ENCODE measurements at places on chromosomes 5 and 9. TPM values are rescaled to one million over a fixed set of nuclear protein-coding genes. Genes with fewer than 3 reads are reported as not detected.
A peak's percentile ranks its signal among the peaks of the same experiment; 100 is the strongest.

PHF2 gene
- 18.9 TPM for total RNA-seq

DNA sequence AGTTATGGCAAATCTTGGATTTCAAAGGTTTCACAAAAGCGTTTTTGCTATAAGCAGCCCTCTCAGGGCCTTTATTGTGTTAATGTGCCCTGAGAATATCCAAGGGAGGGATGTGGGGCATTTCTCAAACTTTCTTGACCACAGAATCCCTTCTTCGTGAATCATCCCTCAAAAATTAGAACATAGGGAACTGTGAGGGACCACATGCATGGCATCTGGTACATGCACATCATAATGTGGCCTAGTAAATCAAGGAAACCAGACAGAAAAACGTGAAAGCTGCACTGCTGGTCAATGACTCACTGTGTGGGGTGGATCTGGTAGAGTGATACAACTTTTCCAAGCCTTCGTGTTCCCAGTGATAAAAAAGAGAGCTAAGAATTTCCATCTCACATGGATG lies 22.4 kb downstream of the DDX31 start:
- DNase-seq, result peak; percentile 66
- H3K4me1 ChIP-seq, result no peaks in the 10 kb centered on the region
- H3K27ac ChIP-seq, result peak overlapping the region; percentile 81
- H3K4me3 ChIP-seq, result no peak overlapping the region
- no peaks in the 10 kb centered on the region for H3K27me3 ChIP-seq
- no peaks in the 10 kb centered on the region for H3K36me3 ChIP-seq

DNA sequence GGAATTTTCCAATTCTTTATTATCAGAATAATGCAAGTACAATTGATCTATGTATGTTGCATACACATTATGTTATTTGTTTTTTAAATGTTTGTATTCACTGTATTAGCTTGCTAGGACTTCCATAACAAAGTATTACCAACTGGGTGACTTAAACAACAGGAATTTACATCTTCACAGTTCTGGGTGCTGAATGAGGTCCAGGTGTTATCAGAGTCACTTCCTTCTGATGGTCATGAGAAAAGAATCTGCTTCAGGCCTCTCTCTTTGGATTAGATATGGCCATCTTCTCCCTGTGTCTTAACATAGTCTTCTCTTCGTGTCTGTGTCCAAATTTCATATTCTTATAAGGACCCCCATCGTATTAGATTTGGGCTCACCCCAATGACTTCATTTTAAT lies 229.1 kb upstream of the TRPC7 start:
- no peak overlapping the region for H3K4me3 ChIP-seq
- no peak for DNase-seq
- no peaks in the 10 kb centered on the region for H3K36me3 ChIP-seq
- no peaks in the 10 kb centered on the region for H3K4me1 ChIP-seq
- H3K27me3 ChIP-seq, result no peaks in the 10 kb centered on the region
- no peak overlapping the region for H3K27ac ChIP-seq

DNA sequence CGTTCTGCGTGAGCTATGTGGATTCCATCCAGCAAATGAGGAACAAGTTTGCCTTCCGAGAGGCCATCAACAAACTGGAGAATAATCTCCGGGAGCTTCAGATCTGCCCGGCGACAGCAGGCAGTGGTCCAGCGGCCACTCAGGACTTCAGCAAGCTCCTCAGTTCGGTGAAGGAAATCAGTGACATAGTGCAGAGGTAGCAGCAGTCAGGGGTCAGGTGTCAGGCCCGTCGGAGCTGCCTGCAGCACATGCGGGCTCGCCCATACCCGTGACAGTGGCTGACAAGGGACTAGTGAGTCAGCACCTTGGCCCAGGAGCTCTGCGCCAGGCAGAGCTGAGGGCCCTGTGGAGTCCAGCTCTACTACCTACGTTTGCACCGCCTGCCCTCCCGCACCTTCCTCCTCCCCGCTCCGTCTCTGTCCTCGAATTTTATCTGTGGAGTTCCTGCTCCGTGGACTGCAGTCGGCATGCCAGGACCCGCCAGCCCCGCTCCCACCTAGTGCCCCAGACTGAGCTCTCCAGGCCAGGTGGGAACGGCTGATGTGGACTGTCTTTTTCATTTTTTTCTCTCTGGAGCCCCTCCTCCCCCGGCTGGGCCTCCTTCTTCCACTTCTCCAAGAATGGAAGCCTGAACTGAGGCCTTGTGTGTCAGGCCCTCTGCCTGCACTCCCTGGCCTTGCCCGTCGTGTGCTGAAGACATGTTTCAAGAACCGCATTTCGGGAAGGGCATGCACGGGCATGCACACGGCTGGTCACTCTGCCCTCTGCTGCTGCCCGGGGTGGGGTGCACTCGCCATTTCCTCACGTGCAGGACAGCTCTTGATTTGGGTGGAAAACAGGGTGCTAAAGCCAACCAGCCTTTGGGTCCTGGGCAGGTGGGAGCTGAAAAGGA lies 10.9 kb downstream of the QRFP start:
- no peak for DNase-seq
- no peaks in the 10 kb centered on the region for H3K4me1 ChIP-seq
- no peak overlapping the region for H3K27ac ChIP-seq
- H3K36me3 ChIP-seq, result no peaks in the 10 kb centered on the region

GRCh38 chr9:94017939-94018531 lies 62.9 kb upstream of the BARX1 start:
- no peaks in the 10 kb centered on the region for H3K27me3 ChIP-seq
- no peak overlapping the region for H3K4me3 ChIP-seq
- DNase-seq, result no peak
- H3K27ac ChIP-seq, result no peak overlapping the region
- no peaks in the 10 kb centered on the region for H3K4me1 ChIP-seq

All from hepatocyte (in vitro differentiated cells).